ENCODE measurements at places on chromosomes 11 and 22. TPM values are rescaled to one million over a fixed set of nuclear protein-coding genes. Genes with fewer than 3 reads are reported as not detected.

Gene OR8D1
- not detected for polyA plus RNA-seq

Gene KDELR3
- polyA plus RNA-seq: 3.8 TPM

Gene CHKB
- 81.4 TPM for polyA plus RNA-seq

Gene PGA5
- polyA plus RNA-seq: 0.77 TPM

Gene OR10D3
- not detected for polyA plus RNA-seq

Gene TESMIN
- 8.8 TPM for polyA plus RNA-seq

Gene VPREB1
- not detected for polyA plus RNA-seq

Gene TMPRSS13
- polyA plus RNA-seq: 0.32 TPM

Gene GLB1L2
- 12.8 TPM for polyA plus RNA-seq

Gene ARHGAP1
- polyA plus RNA-seq: 59.0 TPM

Gene MOGAT2
- 0.29 TPM for polyA plus RNA-seq

Gene ACR
- polyA plus RNA-seq: 0.98 TPM

Gene OTOG
- 0.23 TPM for polyA plus RNA-seq

Gene IGSF9B
- polyA plus RNA-seq: 64.9 TPM

Gene KCNJ4
- 1.1 TPM for polyA plus RNA-seq

Gene OR51B2
- polyA plus RNA-seq: not detected

Gene KREMEN1
- 7.1 TPM for polyA plus RNA-seq

Gene ASPHD2
- polyA plus RNA-seq: 12.0 TPM

Gene MS4A3
- not detected for polyA plus RNA-seq

Gene MYO18B
- polyA plus RNA-seq: 0.98 TPM

Gene OAF
- polyA plus RNA-seq: 27.5 TPM

Gene C1QTNF5
- 42.1 TPM for polyA plus RNA-seq

Gene FAR1
- 55.0 TPM for polyA plus RNA-seq

Gene ANKK1
- polyA plus RNA-seq: 0.27 TPM

All from spinal cord (tissue), 10 donors.